ENCODE measurements at places on chromosomes 16 and 17. TPM values are rescaled to one million over a fixed set of nuclear protein-coding genes. Genes with fewer than 3 reads are reported as not detected.

The IRF8 gene
- total RNA-seq = 1.2 TPM

- H3K27me3 ChIP-seq = no peaks in the 10 kb centered on the region
- H3K27ac ChIP-seq = peak overlapping the region; percentile 32
- DNase-seq = peak; percentile 45
- no peaks in the 10 kb centered on the region for H3K36me3 ChIP-seq
- H3K4me3 ChIP-seq = no peak overlapping the region
These were observed 254.6 kb downstream of the MRTFB start for GRCh38 chr16:14325502-14326401.

- H3K27ac ChIP-seq = no peak overlapping the region
- H3K4me3 ChIP-seq = no peak overlapping the region
- DNase-seq = no peak
- H3K4me1 ChIP-seq = no peaks in the 10 kb centered on the region
These were observed 197.7 kb upstream of the GSE1 start for GRCh38 chr16:85415196-85416090.

DNA sequence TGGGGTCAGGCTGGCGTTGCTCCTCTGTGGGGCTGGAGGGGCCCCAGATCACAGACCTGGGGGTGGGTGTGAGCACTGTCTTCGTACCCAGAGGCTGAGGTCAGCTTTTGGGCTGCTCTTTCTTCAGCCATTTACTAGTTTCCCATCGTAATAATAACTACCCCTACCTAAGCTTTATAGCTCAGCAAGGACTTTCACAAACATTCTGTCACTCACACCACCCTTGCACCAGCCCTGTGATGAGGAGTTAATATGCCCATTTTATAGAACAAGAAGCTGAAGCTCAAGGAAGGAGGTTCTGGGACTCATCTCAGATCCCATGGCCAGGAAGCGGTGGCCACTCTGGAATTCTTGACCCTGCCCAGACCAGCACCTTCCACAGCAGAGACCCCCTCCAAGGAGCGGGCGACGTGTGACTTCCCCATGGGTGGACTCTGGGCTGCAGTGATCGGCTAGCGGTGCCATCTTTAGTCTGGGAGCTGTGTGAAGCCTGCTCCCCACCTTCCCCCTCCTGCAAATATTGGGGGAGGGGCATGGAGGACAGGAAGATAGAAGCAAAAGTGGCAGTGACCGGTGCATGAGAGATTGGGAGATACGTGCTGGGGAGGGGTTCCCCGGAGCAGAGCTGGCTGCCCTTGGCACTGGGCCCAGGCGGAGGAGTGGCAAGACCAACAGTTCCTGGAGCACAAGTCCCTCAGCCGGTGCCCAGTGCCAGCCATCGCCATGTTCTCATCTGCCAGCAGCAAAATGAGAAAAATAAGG is 81.8 kb upstream of the TOB1 start:
- no peak for DNase-seq
- peaks cover 29% of the 10 kb centered on the region for H3K4me1 ChIP-seq
- no peak overlapping the region for H3K27ac ChIP-seq
- no peaks in the 10 kb centered on the region for H3K36me3 ChIP-seq
- H3K27me3 ChIP-seq = peaks cover 23% of the 10 kb centered on the region
- no peak overlapping the region for H3K4me3 ChIP-seq

DNA sequence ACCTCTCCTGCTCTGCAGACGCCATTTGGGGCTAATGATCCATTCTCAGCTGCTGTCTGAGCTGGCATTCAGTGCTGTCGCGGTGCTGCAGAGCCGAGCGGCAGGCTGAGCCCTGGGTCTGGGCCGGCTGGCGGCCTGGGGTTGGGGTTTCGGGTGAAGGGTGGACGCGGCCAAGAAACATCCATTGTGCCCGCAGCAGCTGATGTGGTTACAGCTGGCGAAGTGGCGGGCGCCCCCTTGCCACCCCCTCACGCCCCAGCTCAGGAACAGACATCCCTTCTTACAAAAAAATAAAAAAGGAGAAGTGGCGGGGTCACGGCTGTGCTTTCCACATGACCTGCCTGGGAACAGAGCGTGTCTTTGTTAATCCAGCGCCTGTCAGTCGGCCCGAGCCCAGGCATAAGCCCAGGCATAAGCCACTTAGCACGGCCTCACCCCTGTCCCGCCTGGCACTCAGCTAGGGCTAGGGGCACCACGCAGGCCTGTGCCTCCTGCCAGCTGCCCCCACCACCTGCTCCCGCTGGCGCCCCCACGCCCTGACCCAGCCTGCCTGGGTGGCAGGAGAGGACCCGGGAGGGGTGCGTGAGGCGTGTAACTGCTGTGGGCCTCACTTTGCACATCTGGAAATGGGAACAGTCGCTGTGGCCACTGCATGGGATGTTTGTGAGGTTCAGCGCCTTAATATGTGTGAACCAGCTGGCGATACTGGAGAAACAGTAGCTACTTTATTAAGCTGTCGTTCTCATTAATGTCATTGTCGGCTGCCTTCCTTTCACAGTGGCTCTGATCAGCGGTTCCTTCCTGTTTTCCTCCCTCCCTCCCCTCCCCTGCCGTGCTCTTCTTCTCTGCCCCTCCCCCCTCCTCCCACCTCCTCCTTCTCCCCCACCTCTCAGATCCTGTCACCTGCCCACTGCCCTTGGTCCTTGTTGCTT is 197.7 kb upstream of the CIBAR2 start:
- no peaks in the 10 kb centered on the region for H3K36me3 ChIP-seq
- peaks cover 45% of the 10 kb centered on the region for H3K4me1 ChIP-seq
- peaks cover 20% of the 10 kb centered on the region for H3K27me3 ChIP-seq
- no peak overlapping the region for H3K27ac ChIP-seq
- DNase-seq = peak; percentile 74
- H3K4me3 ChIP-seq = no peak overlapping the region
